Brain pericyte (primary cell): ENCODE measurements at places on chromosomes 4 and X.

DNA sequence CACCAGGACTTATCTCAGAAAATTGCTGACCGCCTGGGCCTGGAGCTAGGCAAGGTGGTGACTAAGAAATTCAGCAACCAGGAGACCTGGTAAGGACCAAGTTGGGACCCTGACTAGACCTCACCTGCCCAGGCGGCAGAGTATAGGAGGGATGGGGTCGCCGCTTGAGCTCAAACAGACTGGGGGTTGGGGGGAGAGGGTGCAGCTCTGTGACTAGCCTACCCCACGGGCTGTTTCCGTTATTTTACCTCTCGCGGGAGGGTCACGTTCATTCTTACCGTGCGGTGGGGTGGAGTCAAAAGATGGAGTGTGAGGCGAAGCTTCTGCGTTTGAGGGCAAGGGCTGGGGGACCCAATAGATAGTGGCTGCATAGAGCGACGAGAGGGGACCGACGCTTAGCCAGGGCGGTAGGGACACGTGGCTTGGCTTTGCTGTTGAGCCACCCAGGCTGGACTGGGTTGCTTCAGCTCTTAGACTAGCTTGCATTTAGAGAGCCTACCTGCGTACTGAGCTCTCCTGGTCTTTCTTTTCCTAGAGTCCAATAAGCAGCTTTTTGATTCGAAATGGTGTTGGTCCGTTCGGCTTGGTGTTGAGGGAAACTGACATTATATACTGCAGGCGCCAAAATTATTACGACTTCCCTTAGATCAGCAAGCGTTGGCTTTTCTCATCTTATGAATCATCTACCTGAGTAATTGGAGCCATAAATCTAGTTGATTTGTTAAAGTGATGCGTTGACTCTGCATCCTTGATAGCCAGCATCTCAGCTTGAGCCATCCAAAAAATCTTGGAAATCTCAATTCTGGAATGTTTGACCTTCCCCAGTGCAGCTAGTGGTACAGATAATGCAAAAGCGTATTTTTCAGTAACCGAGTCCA lies 591 bp downstream of the PRPS1 start:
- DNase-seq = no peak

GRCh38 chr4:15901007-15901406 lies 37.5 kb downstream of the FGFBP1 start:
- DNase-seq = no peak

DNA sequence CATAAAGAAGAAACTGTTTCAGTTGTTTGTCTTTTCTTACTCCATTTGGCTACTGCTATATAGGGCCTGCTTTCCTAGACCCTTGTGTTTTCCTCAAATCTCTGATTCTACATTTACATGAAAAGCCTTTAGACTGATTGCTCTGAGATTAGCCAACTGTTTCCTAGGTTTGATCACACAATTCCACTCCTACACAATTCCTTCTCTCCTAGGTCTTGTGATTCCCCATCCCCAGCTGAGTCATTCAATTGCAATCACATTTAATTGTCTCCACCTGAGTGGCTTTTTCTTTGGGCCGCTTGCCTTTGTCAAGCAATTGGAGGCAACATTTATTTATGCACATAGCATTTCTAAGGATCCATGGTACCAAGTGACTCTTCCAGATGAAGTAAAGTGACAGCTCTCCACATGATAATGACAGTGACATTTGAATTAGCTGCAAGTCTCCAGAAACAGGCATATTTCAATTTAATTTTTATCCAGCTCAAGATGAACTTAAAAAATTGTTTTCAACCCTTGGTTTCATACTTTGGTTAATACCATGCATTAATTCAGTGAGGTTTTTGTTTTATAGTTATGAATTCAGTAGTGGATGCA lies 35.8 kb downstream of the ATXN3L start:
- DNase-seq = no peak

- DNase-seq = no peak
Measured at GRCh38 chr4:1122505-1122904, 9.1 kb upstream of the RNF212 start.

DNA sequence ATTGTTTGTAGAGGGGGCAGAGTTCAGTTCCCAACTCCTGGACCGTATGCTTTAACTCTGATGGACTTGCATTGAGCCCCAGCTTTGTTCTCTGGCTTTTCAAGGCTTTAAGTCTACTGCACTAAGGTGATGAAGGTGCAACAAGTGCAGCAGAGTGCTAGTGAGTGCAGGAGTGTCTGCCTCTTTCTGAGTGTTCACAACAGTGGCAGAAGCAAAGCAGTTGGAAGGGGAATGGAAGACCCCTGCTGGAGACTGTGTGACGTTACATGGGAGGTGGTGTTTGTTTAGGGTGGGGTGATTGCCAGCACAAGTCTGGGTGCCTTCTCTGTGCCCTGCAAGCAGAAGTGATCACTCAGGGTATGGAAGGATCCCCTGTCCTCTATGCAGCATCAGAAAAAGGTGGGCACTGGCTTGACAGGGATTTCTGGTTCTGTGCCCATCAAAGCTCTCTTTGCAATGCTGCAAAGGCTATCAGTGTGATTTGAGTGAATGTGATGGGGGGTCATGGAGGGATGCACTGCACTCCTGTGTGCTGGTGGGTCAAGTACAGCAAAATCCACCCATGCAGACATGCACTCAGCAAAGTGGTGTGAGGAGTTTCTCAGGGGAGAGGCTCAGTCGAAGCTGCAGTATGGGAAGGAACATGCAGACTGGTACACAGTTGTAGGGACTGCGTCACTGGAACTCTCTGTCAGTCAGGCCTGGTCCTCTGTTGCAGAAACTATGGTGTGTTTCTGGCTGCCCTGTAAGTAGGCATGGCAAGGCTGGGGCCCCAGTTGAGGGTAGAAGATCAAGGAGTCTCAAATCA lies 70.9 kb upstream of the UGT2B7 start:
- DNase-seq = no peak

DNA sequence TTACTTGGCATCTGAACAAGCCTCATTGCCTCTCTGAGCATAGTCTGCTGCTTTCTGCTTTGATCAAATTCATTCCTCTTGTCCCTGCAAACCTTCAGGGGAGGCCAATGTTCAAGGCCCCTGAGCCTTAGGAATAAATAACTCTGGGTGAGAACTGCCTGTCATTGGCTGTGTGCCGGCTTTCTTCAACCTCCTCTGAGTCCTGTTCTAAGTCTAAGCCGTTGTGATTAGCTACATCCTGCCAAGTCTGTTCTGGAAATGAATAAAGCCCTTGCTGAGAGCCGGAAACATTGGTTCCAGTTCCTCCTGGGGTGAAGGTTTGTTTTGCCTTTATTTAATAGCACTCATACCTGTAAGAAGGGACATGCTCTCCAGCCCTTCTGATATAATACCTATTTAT lies 13.8 kb downstream of the RNF4 start:
- no peak for DNase-seq

DNA sequence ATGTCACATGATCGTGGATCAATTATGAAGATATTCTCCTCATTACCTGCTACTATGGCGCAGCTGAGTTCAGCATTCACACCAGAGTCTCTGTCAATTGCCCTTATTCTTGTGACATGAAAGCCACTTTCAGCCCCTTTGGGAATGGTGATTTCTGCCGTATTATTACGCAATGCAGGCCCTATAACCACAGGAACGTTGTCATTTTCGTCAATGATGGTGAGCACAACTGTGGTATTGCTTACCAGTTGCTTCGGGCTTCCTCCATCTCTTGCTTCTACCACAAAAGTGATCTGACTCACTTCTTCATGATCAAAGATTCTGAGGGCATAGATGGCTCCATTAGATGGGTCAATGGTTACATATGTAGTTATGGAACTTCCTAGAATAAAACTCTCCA lies 2.1 kb downstream of the PCDH18 start:
- no peak for DNase-seq

DNA sequence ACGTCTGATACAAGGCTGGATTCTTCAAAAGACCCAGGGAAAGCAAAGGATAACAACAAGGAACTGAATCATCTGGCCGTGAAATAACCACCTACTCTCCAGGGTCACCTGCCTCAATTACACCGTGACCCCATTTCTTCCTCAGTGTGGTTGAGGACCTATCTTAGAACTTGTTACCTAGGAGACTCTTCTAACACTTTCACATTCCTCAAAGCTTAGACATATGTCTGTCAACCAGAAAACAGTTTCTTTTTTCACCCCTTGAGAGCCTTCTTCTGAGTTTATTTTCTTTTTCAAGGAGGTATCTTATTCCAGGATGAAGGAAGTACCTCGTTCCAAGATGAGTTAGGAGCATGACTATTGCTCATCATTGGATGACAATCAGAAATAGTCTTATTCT lies 337.8 kb downstream of the ARHGAP24 start:
- DNase-seq = no peak

DNA sequence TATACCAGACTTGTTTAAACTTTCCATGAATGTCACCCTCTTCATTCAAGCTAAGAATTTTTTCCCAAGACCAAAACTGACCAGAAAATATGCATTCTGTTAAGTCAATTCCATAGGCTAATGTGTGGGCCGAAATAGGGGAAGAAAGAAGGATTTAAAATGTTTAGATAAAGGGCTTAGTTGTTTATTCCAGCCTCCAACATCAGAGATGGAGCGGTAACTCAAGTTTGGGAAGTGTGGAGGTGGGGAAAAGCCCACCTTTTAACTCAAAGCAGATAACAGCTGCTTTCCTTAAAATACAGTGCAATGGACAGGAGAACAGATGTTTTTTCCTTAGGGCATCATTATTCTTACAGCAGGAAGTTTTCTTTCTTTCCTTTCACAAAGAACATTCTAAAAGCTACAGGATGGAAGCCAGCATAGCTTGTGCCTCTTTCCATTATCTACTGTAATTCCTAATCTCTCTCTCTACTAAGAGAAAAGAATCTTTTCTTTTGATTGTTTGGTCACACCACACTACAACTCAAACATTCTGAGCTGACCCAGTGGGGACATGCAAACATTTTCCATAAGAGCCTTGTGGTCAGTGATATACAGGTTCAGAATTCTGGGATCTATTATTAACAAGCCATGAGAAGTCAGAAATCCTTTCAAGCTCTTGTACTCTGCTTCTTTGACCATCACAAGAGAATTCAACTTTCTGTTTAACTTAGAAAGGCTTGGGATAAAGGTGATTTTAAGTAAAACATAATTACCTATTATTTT lies 101.6 kb downstream of the PDE5A start:
- no peak for DNase-seq

- DNase-seq = no peak
Measured at GRCh38 chr4:141609243-141609642, 27.1 kb upstream of the IL15 start.

DNA sequence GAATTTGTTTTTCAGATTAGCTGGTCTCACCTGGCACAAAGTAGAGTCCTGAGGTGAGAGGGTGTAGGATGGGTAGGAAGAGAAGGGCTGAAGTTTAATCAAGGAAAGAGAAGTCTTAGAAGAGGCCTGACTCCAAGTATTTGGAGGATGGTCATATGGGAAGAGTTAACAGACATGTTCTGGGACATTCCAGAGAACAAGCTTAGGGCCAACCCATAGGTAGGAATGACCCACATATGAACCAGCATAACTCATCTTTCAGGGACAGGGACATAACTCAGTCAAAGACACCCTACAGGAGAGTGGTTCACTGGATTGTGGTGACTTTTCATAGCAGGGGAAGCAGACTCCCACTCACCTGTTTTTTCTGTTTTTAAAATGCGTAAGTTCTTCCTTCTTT lies 27.9 kb upstream of the ANXA5 start:
- DNase-seq = no peak

- DNase-seq = no peak
Measured at GRCh38 chrX:75642811-75643361, 120.0 kb upstream of the ZDHHC15 start.

DNA sequence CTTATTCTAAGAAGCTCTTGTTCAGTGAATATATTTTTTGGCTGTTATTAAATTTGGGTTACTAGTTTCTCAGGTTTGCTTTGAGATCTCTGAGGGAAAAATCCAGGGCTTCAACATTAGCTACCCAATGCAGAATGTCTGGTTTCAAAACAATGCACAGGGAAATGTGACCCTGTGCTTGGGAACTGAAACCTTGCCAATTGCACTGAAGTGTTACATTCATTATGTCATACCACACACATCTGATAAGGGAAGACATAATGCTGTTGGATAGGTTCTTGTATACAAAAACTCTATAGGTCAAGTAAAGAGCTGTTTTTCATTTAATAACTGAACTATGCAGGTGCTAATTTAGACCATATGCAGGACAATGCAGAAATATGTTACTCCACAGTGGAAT lies 345.3 kb upstream of the BMP3 start:
- DNase-seq = no peak

GRCh38 chrX:47587906-47588735 lies 5.9 kb downstream of the TIMP1 start:
- DNase-seq = no peak

- DNase-seq = no peak
Measured at GRCh38 chrX:114819509-114819908, 197.9 kb downstream of the IL13RA2 start.

DNA sequence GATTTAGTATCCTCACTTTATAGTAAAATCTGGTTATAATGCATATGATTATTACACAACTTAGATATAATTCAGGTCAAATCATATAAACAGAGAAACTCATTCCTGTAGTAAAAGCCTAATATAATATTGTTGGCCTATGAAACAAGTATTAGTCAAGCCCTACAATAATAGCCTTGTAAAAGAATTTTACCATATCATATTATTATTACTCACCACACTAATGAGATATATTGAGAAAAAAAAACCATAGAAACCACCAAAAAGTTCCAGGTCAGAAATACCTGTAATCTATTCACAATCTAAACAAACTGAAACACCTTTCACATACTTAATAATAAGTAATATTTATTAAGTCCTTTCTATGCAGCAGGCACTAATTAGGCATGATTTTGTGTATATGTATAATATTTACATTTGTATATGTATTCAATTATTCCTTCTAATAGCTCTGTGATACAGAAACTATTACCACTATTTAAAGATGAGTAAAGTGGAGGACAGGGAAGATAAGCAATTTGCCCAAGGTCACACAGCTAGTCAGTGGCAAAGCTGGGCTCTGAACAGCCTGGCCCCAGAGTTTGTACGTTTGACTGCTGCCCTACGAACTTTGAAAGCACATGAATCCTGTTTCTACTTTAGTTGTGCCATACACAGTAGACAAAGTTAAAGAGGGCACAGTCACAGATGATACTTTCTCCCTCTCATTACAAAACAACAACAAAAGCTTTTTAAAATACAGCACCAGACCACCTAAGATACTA lies 9.0 kb downstream of the ZNF827 start:
- DNase-seq = no peak

DNA sequence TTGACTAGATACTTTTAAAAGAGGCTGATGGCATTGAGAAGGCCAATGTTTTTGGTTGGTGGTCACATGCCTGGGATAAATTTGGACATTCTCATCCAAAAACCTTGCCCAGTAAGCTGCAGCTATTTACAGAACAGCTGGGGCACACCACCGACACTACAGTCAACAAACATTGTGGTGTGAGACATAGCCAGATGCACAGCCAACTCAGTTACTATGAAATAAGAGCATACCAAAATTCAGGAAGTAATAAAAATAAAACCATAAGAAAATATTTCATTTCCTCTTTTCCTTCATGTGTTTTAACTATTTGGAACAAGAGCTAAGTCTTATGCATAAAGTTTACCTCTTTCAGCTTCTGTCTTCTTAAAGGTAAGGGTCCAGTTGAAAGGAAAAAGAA lies 8.8 kb downstream of the PPM1K start:
- no peak for DNase-seq

GRCh38 chr4:47801481-47802002 lies 36.3 kb downstream of the CORIN start:
- DNase-seq = no peak
